ENCODE measurements at places on chromosomes 5 and 9. TPM values are rescaled to one million over a fixed set of nuclear protein-coding genes. Genes with fewer than 3 reads are reported as not detected.

- peak; percentile 53 for DNase-seq
- no peak overlapping the region for H3K4me3 ChIP-seq
- peaks cover 30% of the 10 kb centered on the region for H3K36me3 ChIP-seq
- H3K27me3 ChIP-seq: no peaks in the 10 kb centered on the region
Measured at GRCh38 chr5:154058055-154059038, 19.6 kb downstream of the MFAP3 start.

PCDHB4 gene
- total RNA-seq: 1.3 TPM

GRCh38 chr9:136729144-136729543 lies 13.6 kb downstream of the LCN10 start:
- DNase-seq: peak; percentile 48
- H3K4me1 ChIP-seq: peaks cover 11% of the 10 kb centered on the region
- no peaks in the 10 kb centered on the region for H3K27me3 ChIP-seq
- H3K27ac ChIP-seq: no peak overlapping the region
- peak overlapping the region; percentile 91 for H3K4me3 ChIP-seq

- H3K36me3 ChIP-seq: no peaks in the 10 kb centered on the region
- DNase-seq: no peak
- H3K4me3 ChIP-seq: no peak overlapping the region
- H3K27ac ChIP-seq: no peak overlapping the region
- H3K4me1 ChIP-seq: peaks cover 12% of the 10 kb centered on the region
Measured at GRCh38 chr5:80960531-80961375, 590 bp downstream of the RASGRF2 start.

DNA sequence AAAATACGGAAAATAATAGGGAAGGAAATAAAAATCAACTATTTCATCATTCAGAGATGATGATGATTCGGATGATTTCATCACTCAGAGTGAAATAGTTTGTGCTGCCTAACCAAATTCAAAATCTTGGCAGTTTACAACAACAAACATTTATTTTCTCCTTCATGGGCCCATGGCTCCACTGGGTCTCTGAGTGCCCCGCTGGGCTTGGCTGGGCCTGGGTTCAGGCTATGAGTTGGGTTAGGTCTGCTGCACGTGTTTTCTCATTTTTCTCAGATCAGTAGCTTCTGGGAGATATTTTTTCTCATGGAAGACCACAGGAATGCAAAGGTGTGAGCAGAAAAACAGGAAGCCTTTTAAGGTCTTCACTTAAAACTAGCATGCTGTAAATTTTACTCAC lies 24.0 kb upstream of the F2RL1 start:
- peak; percentile 43 for DNase-seq
- H3K4me1 ChIP-seq: peaks cover 25% of the 10 kb centered on the region
- peak overlapping the region; percentile 90 for H3K27ac ChIP-seq

GRCh38 chr9:121889990-121890563 lies 203.0 kb downstream of the TTLL11 start:
- H3K27me3 ChIP-seq: no peaks in the 10 kb centered on the region
- H3K4me3 ChIP-seq: no peak overlapping the region
- peaks cover 7% of the 10 kb centered on the region for H3K36me3 ChIP-seq
- no peak for DNase-seq
- no peaks in the 10 kb centered on the region for H3K4me1 ChIP-seq
- no peak overlapping the region for H3K27ac ChIP-seq

GRCh38 chr5:122093415-122094180 lies 15.5 kb upstream of the LOX start:
- H3K27ac ChIP-seq: no peak overlapping the region
- no peak for DNase-seq
- H3K36me3 ChIP-seq: peaks cover 6% of the 10 kb centered on the region
- no peak overlapping the region for H3K4me3 ChIP-seq

- H3K27ac ChIP-seq: no peak overlapping the region
- peaks cover 98% of the 10 kb centered on the region for H3K36me3 ChIP-seq
- H3K4me1 ChIP-seq: no peaks in the 10 kb centered on the region
- H3K4me3 ChIP-seq: no peak overlapping the region
- no peak for DNase-seq
Measured at GRCh38 chr9:92633614-92634278, 36.2 kb downstream of the IPPK start.

GRCh38 chr5:88824892-88825583 lies 57.9 kb downstream of the MEF2C start:
- H3K27me3 ChIP-seq: peaks cover 72% of the 10 kb centered on the region
- no peaks in the 10 kb centered on the region for H3K36me3 ChIP-seq
- no peaks in the 10 kb centered on the region for H3K4me1 ChIP-seq
- no peak overlapping the region for H3K27ac ChIP-seq

LCN15 gene
- not detected for total RNA-seq

STPG3 gene
- total RNA-seq: not detected

DNA sequence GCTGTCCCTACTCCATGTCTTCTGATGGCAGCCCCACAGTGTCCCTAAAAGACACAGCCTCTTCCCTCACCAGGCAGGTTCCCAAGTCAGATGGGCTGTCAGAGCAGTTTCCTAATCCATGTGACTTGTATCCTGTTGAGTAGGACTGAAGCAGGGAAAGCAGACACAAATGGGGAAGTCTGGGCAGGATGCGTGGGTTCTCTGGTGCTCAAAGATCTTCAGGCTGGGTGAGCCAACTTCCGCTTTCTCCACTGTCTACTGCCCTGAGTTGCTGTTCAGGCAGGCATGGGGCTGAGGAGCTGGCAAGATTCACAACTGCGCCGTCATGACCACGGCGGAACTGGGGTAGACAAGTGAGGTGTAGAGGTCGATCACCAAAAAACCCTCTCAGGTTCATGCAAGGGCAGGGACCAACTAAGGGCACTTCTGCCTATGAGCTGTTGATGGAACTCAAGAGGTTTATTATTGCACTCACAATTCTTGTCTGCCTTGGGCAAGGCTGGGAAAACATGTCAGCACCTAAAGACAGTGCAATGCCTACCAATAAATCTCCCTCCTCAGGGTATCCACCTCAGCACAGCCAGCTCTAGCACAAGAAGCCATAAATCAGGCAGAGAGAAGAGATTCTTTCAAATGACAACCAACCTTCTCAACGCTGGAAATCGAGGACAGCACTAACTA lies 83.4 kb downstream of the RAPGEF1 start:
- peaks cover 36% of the 10 kb centered on the region for H3K4me1 ChIP-seq

DNA sequence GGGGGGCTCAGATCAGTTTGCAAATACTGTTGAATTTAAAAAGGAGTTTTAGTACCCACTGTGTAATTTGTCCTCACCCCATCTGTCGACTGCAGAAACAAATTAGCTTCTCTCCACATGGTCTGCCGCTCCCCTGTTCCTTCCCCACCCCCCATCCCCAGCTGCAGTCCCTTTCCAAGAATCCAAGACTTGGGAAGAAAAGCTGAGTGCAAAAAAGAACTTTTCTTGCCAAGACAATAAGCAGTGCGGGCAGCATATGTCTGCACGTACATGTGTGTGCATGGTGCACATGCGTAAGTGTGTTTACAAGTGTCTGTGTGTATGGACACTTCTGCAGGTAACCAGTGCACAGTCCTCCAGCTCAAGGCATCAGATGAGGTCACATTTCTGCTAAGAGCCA lies 125.7 kb upstream of the SMIM23 start:
- H3K27me3 ChIP-seq: no peaks in the 10 kb centered on the region
- H3K36me3 ChIP-seq: no peaks in the 10 kb centered on the region
- no peaks in the 10 kb centered on the region for H3K4me1 ChIP-seq

- no peaks in the 10 kb centered on the region for H3K27me3 ChIP-seq
- peaks cover 26% of the 10 kb centered on the region for H3K4me1 ChIP-seq
- no peaks in the 10 kb centered on the region for H3K36me3 ChIP-seq
- peak; percentile 89 for DNase-seq
- H3K27ac ChIP-seq: peak overlapping the region; percentile 60
Measured at GRCh38 chr5:112338681-112339337, 80.3 kb downstream of the EPB41L4A start.

- DNase-seq: peak; percentile 92
- peaks cover 4% of the 10 kb centered on the region for H3K36me3 ChIP-seq
- no peaks in the 10 kb centered on the region for H3K27me3 ChIP-seq
- peaks cover 17% of the 10 kb centered on the region for H3K4me1 ChIP-seq
- peak overlapping the region; percentile 69 for H3K27ac ChIP-seq
- H3K4me3 ChIP-seq: peak overlapping the region; percentile 19
Measured at GRCh38 chr5:81825237-81825636, 74.3 kb upstream of the SSBP2 start.

GRCh38 chr5:93019896-93020295 lies 561.1 kb downstream of the NR2F1-AS1 start:
- no peaks in the 10 kb centered on the region for H3K27me3 ChIP-seq
- no peak for DNase-seq
- no peaks in the 10 kb centered on the region for H3K36me3 ChIP-seq
- no peak overlapping the region for H3K27ac ChIP-seq

FOXD4 gene
- total RNA-seq: 2.4 TPM

HTR4 gene
- not detected for total RNA-seq

DNA sequence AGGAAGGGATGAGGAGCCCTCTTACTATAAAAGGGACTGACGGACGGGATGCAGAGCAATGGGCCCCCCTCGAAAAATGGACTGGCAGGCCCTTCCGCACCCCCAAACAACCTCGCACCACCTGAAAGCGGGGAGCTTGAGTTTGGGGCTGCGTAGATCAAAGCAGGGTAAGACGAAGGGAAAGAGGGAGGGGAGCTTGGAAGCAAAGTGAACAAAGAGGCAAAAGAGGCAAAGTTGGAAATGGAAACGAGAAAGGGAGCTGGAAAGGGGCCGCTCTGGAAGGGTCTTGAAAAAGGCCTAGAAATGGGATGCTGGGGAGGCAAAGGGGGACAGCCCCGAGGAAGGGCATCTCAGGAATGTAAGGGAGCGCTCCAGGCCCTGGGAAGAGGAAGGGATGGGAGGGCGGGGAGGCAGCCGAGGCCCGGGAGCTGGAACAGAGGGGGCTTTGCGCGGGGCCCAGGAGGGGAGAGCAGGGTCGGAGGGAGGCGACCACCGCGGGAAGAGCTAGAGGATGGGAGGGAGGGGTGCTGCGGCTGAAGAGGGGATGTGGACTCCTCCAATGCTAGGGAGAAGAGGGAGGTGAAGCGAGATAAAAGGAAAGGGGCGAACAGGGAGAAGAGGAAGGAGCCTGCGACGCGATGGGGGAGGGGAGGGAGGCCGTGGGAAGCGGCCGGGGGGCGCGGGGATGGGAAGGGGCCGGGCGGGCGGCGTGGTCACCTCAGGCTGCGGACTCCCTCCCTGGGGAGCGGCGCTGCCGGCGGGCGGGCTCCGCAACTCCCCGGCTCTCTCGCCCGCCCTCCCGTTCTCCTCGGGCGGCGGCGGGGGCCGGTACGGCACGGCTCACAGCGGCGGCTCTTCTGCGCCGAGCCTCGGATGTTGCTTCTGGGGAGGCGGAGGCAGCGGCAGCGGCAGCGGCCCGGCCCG lies 577 bp downstream of the RNF145 start:
- peaks cover 57% of the 10 kb centered on the region for H3K36me3 ChIP-seq
- peaks cover 45% of the 10 kb centered on the region for H3K4me1 ChIP-seq
- peak overlapping the region; percentile 99 for H3K27ac ChIP-seq
- DNase-seq: peak; percentile 48

- no peak overlapping the region for H3K4me3 ChIP-seq
- DNase-seq: no peak
- H3K4me1 ChIP-seq: peaks cover 6% of the 10 kb centered on the region
- peaks cover 38% of the 10 kb centered on the region for H3K27me3 ChIP-seq
- no peaks in the 10 kb centered on the region for H3K36me3 ChIP-seq
Measured at GRCh38 chr5:172575816-172576545, 65.1 kb upstream of the NEURL1B start.

- H3K27me3 ChIP-seq: no peaks in the 10 kb centered on the region
- DNase-seq: no peak
- no peak overlapping the region for H3K27ac ChIP-seq
- no peak overlapping the region for H3K4me3 ChIP-seq
- peaks cover 5% of the 10 kb centered on the region for H3K36me3 ChIP-seq
Measured at GRCh38 chr9:129247285-129248153, 69.5 kb upstream of the IER5L start.

DNA sequence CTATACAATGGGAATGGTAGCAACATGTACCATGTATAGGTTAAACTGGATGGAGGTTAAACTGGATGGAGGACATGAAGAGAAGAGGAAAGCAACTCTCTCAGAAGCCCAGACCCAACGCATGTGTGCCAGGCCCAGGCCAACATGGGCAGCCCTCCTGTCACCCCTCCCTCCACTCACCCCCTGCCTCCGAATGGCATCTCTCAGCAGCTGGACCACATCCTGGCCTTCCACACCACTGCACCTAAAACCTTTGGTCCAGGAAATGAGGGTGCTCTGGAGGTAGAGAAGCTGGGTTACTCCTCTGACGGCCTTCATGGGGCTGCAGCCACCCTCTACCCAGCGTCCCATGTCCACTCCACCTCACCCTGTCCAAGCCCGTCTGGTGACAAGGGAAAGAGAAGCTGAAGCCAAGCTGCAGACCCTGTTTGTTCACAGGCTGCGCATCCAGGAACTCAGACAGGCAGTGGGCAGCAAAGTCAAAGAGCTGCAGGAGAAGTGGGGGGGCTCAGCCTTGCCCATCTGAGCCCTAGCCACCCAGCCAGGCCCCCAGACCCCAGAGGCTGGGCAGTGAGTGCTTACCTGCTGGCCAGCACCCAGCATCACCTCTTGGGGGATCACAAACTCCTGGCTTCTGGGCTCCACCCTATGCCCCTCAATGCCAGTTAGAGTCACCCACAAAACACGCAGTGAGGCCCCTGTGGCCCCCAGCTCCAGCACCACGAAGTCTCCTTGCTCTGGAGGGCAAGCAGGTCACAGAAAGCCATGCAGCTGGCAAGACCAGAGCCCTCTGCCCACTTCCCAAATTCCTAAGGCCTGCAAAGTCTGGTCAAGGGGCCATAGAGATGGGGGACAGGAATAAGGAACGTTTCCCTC lies 8.5 kb downstream of the HK3 start:
- no peaks in the 10 kb centered on the region for H3K4me1 ChIP-seq
- H3K27ac ChIP-seq: no peak overlapping the region

- no peak overlapping the region for H3K27ac ChIP-seq
- DNase-seq: no peak
- H3K27me3 ChIP-seq: no peaks in the 10 kb centered on the region
- H3K4me3 ChIP-seq: no peak overlapping the region
- H3K4me1 ChIP-seq: peaks cover 9% of the 10 kb centered on the region
Measured at GRCh38 chr5:158485604-158486081, 614.1 kb downstream of the EBF1 start.

WDR31 gene
- 2.9 TPM for total RNA-seq

ADAMTS2 gene
- 0.17 TPM for total RNA-seq

- H3K4me1 ChIP-seq: peaks cover 23% of the 10 kb centered on the region
- no peaks in the 10 kb centered on the region for H3K27me3 ChIP-seq
- no peak for DNase-seq
- no peak overlapping the region for H3K27ac ChIP-seq
Measured at GRCh38 chr9:94909250-94909894, 182.9 kb downstream of the AOPEP start.

TIMD4 gene
- not detected for total RNA-seq
